ENCODE measurements at places on chromosomes 3 and 15. TPM values are rescaled to one million over a fixed set of nuclear protein-coding genes. Genes with fewer than 3 reads are reported as not detected.
A peak's percentile ranks its signal among the peaks of the same experiment; 100 is the strongest.

DNA sequence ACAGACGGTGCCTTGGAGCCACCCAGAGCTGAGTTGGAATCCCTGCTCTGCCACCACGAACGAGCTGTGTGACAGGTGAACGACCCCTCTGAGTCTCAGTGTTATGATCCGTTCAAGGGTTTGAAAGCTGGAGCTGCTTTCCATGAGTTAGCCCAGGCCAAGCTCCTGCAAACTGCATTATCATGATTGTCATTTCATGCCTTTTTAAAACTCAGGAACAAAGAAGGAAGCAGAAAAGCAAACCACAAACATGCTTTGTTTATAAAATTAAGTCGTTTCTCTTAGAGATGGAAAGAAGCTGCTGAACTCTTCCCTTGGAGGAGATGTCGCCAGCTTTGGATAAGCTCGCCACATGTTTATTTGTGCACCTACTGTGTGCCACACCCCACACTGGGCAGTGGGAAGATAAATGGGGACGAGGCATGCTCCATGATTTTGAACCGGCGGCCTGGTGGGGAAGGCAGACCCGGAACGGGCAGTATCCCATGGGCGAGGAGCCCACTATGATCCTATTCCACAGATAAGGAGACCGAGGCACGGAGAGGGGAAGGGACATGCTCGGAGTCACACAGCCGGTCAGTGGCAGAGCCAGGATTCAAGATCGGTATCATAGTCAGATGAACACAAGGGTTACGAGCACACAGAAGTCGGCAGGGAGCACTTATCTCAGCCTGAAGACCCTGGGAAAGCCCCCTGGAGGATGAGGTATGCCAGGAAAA, 15.9 kb downstream of the HRH1 start:
- H3K4me1 ChIP-seq = no peaks in the 10 kb centered on the region
- H3K36me3 ChIP-seq = no peaks in the 10 kb centered on the region
- H3K27ac ChIP-seq = no peak overlapping the region
- no peak for DNase-seq
- H3K4me3 ChIP-seq = no peak overlapping the region

DNA sequence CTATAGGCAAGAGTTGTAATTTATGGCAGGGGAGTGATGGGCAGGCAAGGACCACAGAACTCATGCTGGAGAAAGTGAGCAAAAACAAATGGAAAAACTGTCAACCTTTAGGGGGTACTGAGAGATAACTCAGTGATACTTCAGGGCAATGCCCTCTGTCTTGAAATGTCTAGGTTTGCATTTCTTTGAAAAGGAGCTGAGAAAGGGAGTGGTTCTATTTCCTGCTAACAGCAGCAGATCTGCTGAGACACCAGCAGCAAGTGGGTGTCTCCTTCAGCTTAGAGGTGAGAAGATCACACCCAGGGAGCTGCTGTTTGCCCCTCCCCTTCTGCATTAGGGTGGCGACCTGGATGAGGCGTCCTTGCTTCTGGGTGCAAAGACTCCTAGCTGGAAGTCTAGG, 42.3 kb upstream of the XIRP1 start:
- H3K36me3 ChIP-seq = no peaks in the 10 kb centered on the region
- no peak overlapping the region for H3K4me3 ChIP-seq
- peaks cover 61% of the 10 kb centered on the region for H3K27me3 ChIP-seq

DNA sequence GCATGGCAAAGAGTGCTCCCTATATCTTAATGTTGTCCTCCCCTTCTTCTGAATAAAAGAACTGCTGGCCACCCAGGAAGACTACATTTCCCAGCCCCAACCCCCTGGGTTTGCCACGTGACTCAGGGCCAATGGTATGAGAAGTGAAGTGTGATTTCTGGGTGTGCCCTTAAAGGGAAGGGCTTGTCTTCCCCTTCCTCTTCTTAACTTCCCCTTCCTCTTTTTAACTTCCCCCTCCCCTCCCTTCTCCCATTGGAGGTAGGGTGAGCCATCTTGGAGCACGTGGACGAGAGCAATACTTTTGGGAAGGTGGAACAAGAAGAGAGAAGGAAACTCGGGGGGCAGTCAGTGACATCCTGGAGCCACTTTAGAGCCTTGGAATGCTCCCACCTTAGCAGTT, 6.8 kb upstream of the KBTBD12 start:
- no peak overlapping the region for H3K27ac ChIP-seq
- no peaks in the 10 kb centered on the region for H3K36me3 ChIP-seq
- DNase-seq = no peak
- peaks cover 11% of the 10 kb centered on the region for H3K4me1 ChIP-seq

- peaks cover 18% of the 10 kb centered on the region for H3K27me3 ChIP-seq
- no peaks in the 10 kb centered on the region for H3K36me3 ChIP-seq
- H3K4me1 ChIP-seq = peaks cover 14% of the 10 kb centered on the region
- H3K4me3 ChIP-seq = no peak overlapping the region
Measured at GRCh38 chr15:101456057-101456739, 33.3 kb downstream of the PCSK6 start.

GRCh38 chr3:120071259-120071658, 23.0 kb downstream of the GSK3B start:
- H3K27me3 ChIP-seq = no peaks in the 10 kb centered on the region
- DNase-seq = no peak
- peaks cover 2% of the 10 kb centered on the region for H3K4me1 ChIP-seq
- H3K36me3 ChIP-seq = peaks cover 27% of the 10 kb centered on the region
- H3K4me3 ChIP-seq = no peak overlapping the region

DNA sequence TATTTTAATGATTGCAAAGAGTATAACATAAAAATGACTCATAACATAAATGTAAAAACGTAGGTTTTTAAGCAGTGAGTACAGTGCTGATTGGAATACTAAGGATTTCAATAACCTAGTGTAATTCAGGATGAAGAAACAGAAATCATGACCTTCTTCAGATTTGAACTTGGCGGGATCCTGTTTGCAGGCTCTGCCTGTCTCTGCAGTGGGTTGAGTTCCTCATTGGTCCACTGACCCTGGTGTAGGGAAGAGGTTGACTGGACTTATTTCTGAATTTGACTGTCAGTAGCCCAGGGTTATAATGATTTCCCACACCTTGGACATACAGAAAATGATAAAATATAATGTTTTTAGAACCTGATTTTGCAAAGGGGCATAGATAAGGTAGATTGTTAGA, 171.7 kb downstream of the FNDC3B start:
- no peak overlapping the region for H3K27ac ChIP-seq
- DNase-seq = no peak
- peaks cover 12% of the 10 kb centered on the region for H3K4me1 ChIP-seq
- no peak overlapping the region for H3K4me3 ChIP-seq
- H3K27me3 ChIP-seq = no peaks in the 10 kb centered on the region

DNA sequence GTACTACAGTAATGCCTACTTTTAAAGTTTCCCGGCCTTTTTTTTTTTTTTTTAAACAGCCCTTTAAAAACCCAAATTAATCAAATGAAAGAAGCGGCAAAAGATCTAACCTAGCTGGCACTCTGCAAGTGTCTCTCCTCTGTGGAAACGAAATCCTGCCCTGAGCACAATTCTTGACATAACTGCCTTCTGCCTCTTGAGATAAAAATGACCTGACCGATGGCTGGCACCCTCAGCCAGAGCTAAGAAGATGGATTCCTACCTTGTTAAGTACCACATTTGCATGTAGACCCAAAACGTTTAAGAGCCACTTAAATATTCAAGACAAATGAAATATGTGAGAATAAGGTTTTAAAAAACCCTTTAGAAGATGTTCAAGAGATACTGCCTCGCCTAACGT, 16.6 kb upstream of the SLC12A8 start:
- no peak for DNase-seq
- no peak overlapping the region for H3K4me3 ChIP-seq
- H3K36me3 ChIP-seq = peaks cover 16% of the 10 kb centered on the region
- H3K27ac ChIP-seq = peak overlapping the region; percentile 2
- no peaks in the 10 kb centered on the region for H3K27me3 ChIP-seq
- peaks cover 3% of the 10 kb centered on the region for H3K4me1 ChIP-seq

DNA sequence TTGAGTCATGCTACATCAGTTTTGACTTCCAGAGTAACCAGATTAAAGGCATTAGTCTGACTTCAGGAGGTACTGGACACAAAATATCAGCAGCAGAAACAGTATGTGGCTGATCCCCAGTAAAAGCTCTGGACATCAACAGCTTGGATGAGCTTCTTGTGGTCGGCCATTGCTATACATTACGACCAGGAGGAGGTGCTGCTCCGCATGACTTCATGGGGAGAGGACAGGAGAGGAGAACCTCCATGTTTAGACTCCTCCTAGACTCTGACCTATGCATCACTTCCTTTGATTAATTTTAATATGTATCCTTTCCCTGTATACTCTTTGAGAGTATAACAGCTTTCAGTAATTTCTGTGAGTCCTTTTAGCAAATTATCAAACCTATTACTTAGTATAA, 285.6 kb upstream of the ARHGEF26 start:
- H3K4me1 ChIP-seq = no peaks in the 10 kb centered on the region
- H3K27ac ChIP-seq = no peak overlapping the region
- H3K27me3 ChIP-seq = peaks cover 5% of the 10 kb centered on the region

DNA sequence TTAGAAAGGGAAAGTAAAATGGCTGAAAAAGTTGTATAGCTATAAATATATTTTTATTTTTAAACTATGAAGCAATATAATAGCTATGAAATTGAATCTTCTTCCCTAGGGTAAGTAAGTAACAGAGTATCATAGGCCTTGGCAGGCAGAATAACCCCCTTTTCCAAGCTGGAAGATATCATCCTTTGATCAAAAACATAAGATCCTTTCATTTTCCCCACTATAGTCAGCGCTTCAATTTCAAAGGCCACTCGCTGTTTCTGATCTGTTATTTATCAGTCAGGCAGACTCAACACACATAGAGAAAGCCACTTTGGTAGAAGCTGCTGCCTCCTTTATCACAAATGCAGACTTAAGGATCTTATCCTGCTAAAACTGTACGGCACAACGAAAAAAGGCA, 74.0 kb upstream of the UBE2E2 start:
- no peak overlapping the region for H3K27ac ChIP-seq
- no peak overlapping the region for H3K4me3 ChIP-seq
- no peaks in the 10 kb centered on the region for H3K36me3 ChIP-seq
- peaks cover 3% of the 10 kb centered on the region for H3K4me1 ChIP-seq
- DNase-seq = no peak

Gene CCR5
- not detected for total RNA-seq

Gene LRRC31
- total RNA-seq = not detected

Data from mesothelial cell of epicardium (in vitro differentiated cells).